ENCODE measurements at places on chromosomes 16 and 17. TPM values are rescaled to one million over a fixed set of nuclear protein-coding genes. Genes with fewer than 3 reads are reported as not detected.

DNA sequence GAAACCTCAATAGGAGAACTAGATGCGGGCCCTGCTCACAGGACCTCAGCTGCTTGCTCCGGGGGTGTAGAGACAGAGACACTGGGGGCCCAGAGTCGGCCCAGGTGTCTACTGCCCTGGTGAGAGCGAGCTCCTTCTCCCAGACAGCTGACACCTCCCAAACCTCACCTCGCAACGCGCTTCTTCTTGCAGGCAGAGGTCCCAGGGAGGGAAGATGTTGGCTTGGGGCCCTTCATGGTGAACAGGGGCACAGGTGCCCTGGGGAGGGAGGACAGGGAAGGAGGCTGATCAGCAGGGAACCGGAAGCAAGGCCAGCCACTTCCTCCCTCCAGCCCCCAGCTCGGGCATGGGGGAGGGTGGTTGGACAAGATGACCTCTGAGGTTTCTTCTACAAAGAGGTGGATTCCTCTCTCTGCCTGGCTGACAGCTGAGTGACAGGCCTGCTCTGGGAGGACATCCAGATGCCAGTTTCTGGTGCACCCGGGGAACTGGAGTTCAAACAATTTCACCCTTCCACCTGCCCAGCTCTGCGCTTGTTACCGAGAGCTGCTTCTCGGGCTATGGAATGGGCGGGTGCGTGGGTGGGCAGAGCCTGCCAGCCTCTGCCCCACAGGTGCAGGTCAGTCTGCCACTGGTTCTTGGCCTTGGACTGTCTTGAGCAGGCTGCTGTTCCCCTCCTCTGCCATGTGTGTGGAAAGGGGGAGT, 11.7 kb upstream of the GFAP start:
- H3K27ac ChIP-seq: no peak overlapping the region
- no peaks in the 10 kb centered on the region for H3K4me1 ChIP-seq
- DNase-seq: no peak
- H3K4me3 ChIP-seq: no peak overlapping the region
- H3K36me3 ChIP-seq: no peaks in the 10 kb centered on the region
- H3K27me3 ChIP-seq: no peaks in the 10 kb centered on the region

DNA sequence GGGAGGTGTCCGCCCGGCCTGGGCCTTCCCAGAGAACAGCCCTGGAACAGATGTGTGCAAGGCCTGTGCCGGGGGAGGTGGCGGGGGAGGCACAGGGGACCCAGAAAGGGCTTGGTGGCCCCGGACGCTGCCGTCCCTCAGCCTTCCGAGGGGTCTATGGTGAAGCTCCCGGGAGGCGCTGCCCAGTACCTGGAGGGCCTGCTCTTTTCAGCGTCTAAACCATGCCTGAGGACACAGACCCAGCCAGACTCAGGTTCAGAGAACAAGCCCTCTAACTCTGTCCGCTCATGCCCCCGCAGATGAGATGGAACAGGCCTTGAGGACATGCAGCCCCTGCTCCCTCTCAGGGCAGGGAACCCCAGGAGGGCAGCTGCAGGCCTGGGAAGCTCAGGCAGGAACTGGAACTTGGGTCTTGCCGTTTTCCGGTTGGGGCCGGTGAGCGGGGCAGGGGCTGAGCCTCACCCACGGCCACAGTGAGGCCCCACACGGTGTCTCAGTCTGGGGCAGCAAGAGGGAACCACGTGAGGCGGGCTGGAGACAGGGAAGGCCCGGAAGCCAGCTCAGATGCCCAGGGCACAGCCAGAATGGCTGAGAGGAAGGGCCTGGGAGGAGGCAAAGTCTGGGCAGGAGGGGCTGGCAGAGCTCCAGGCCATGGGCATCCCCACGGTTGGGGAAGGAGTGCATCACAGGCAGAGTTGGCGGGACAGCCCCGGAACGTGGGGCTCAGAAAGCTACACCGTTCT, 12.5 kb downstream of the SLC16A3 start:
- peak overlapping the region; percentile 69 for H3K4me3 ChIP-seq
- H3K27ac ChIP-seq: peak overlapping the region; percentile 80
- peaks cover 32% of the 10 kb centered on the region for H3K4me1 ChIP-seq
- H3K36me3 ChIP-seq: no peaks in the 10 kb centered on the region
- no peaks in the 10 kb centered on the region for H3K27me3 ChIP-seq
- DNase-seq: no peak

GRCh38 chr17:44335968-44336367, 9.1 kb upstream of the GRN start:
- peaks cover 13% of the 10 kb centered on the region for H3K4me1 ChIP-seq
- H3K27ac ChIP-seq: no peak overlapping the region
- no peak overlapping the region for H3K4me3 ChIP-seq
- no peaks in the 10 kb centered on the region for H3K27me3 ChIP-seq

DNA sequence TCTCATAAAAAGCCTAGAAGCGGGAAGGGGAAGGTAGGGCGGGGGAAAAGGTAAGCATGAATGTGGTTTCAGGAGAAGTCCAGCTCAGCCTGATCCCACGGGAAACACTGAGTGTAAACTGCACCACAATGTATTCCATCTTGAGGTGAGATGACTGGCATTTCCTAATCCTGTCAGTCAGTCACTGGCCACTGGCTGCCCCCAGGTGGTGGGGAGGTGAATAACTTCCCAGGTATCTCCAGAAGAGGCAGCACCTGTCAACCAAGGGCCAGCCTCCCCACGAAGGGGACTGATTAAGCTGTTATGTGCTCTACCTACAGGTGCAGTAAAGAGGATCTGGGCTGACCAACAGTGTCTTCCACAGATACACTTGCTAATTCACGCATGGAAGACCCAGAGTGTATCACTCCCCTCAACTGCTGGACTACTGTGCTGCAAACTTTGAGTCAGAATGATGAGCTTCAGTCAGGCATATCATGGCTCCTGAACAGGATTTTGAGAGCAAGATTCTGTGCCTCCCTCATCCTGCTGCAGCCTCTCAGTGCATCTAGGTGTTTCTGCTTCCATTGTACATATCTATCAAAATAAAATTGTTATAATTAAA, 108.5 kb upstream of the CCL2 start:
- peaks cover 11% of the 10 kb centered on the region for H3K27me3 ChIP-seq
- H3K36me3 ChIP-seq: no peaks in the 10 kb centered on the region
- H3K27ac ChIP-seq: no peak overlapping the region
- DNase-seq: peak; percentile 16
- no peaks in the 10 kb centered on the region for H3K4me1 ChIP-seq
- H3K4me3 ChIP-seq: no peak overlapping the region

Gene AKAP10
- total RNA-seq: 71.9 TPM

- no peak for DNase-seq
- peaks cover 5% of the 10 kb centered on the region for H3K36me3 ChIP-seq
- no peaks in the 10 kb centered on the region for H3K27me3 ChIP-seq
- no peak overlapping the region for H3K4me3 ChIP-seq
- peaks cover 3% of the 10 kb centered on the region for H3K4me1 ChIP-seq
Observed at GRCh38 chr16:4839942-4840341, 7.1 kb downstream of the GLYR1 start.

Gene ITGB4
- 2.4 TPM for total RNA-seq

DNA sequence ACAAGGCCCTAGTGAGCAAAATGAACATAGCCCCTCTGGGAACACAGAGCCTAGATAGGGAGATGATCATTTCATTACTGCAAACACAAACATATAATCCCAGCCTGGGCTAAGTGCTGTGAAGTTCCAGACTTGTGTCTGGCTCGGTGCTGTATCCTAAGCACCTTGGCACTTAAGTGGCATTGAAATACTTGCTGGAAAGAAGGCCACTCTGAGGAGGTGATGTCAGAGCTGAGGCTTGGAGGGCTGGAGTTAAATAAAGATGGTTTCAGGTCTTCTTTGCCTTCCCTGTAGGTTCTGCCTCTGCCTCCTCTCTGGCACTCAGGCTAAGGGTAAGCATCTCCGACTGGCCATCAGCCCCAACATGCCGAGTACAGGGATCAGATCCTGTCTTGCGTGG, 2.4 kb upstream of the CACNA1G start:
- DNase-seq: no peak
- H3K27ac ChIP-seq: no peak overlapping the region
- H3K4me1 ChIP-seq: peaks cover 22% of the 10 kb centered on the region
- peaks cover 40% of the 10 kb centered on the region for H3K27me3 ChIP-seq

DNA sequence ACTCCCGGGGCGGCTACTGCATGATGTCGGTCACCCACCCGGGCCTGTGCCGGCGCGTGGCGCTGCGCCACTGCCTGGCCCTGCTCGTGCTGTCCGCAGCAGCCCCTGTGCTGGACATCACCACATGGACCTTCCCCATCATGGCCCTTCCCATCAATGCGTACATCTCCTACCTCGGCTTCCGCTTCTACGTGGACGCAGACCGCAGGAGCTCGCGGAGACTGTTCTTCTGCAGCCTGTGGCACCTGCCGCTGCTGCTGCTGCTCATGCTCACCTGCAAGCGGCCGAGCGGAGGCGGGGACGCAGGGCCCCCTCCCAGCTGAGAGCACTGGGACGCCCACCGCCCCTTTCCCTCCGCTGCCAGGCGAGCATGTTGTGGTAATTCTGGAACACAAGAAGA, 29.8 kb downstream of the CDRT15 start:
- H3K27me3 ChIP-seq: no peaks in the 10 kb centered on the region
- no peak overlapping the region for H3K4me3 ChIP-seq
- peaks cover 30% of the 10 kb centered on the region for H3K36me3 ChIP-seq
- DNase-seq: no peak
- H3K4me1 ChIP-seq: peaks cover 70% of the 10 kb centered on the region

GRCh38 chr16:51431517-51432241, 280.6 kb upstream of the SALL1 start:
- H3K4me1 ChIP-seq: no peaks in the 10 kb centered on the region
- H3K36me3 ChIP-seq: peaks cover 5% of the 10 kb centered on the region
- H3K27ac ChIP-seq: no peak overlapping the region
- DNase-seq: no peak

DNA sequence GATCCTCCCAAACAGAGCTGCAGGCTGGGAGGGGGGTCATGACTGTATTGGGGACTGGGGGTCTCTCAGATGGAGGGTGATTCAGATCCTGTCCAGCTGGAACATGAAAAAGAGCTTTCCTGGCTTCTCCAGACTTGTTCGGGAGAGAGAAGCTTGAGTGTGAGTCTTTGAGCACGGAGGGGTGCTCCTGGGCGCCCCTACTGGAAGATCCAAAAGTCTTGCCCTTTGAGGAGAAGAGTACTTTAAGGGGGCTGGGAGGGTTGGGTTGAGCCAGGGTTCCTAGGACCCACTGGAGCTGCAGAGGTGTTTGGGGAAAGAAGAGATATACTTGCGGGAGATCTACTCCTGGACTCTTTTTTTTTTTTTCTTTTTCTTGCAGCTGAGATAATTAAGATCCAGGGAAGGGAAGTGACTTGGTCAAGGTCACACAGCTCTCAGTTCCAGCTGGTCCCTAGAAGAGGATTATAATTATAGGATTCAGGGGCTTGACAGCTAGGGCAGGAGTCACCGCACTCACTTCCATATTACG, 8.4 kb downstream of the RARA start:
- H3K27ac ChIP-seq: peak overlapping the region; percentile 100
- peaks cover 69% of the 10 kb centered on the region for H3K4me1 ChIP-seq
- no peak for DNase-seq
- no peaks in the 10 kb centered on the region for H3K27me3 ChIP-seq
- no peaks in the 10 kb centered on the region for H3K36me3 ChIP-seq
- peak overlapping the region; percentile 96 for H3K4me3 ChIP-seq

Gene CACNA1H
- total RNA-seq: 2.3 TPM

Gene COL1A1
- total RNA-seq: 0.83 TPM

Gene BANP
- total RNA-seq: 85.2 TPM

DNA sequence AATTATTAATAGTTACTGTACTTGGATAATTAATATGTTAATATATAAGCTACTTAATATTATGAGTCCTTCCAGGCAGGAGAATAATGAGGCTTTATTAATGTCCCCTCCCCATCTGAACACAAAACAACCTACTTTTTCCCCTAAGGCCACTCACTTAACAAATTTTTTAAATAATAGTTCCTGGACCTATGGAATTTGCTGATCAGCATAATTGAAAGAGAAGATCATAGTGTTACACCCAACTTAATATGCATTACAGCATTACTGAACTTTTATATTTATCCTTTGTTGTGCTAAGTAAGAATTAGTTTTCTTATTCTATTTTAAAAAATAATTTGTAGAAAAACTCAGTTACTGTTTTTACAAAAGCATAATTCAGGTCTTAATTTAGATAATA, 1537.7 kb upstream of the GOT2 start:
- H3K27me3 ChIP-seq: no peaks in the 10 kb centered on the region
- H3K36me3 ChIP-seq: no peaks in the 10 kb centered on the region
- no peak overlapping the region for H3K27ac ChIP-seq
- no peak overlapping the region for H3K4me3 ChIP-seq
